ENCODE measurements at places on chromosomes 16 and 17. TPM values are rescaled to one million over a fixed set of nuclear protein-coding genes. Genes with fewer than 3 reads are reported as not detected.

GRAPL gene
- 21.1 TPM for total RNA-seq

GAS7 gene
- total RNA-seq = under 0.01 TPM

NME1 gene
- total RNA-seq = 178 TPM

ODAD4 gene
- total RNA-seq = 0.13 TPM

RARA gene
- 21.0 TPM for total RNA-seq

DRC3 gene
- total RNA-seq = 1.3 TPM

OMG gene
- not detected for total RNA-seq

EXOC7 gene
- total RNA-seq = 70.4 TPM

HES7 gene
- total RNA-seq = 1.0 TPM

NPIPA5 gene
- 4.8 TPM for total RNA-seq

ACSM2A gene
- under 0.01 TPM for total RNA-seq

SCPEP1 gene
- total RNA-seq = 26.2 TPM

CA5A gene
- not detected for total RNA-seq

SPHK1 gene
- 131 TPM for total RNA-seq

C17orf67 gene
- total RNA-seq = 1.6 TPM

EME1 gene
- 4.7 TPM for total RNA-seq

HCRT gene
- total RNA-seq = not detected

CD300H gene
- total RNA-seq = not detected

TELO2 gene
- total RNA-seq = 28.6 TPM

CMTM1 gene
- total RNA-seq = 3.3 TPM

CD300A gene
- total RNA-seq = not detected

DBF4B gene
- 9.2 TPM for total RNA-seq

CCDC92B gene
- not detected for total RNA-seq

B9D1 gene
- 16.2 TPM for total RNA-seq

TMEM92 gene
- total RNA-seq = 0.07 TPM

METRN gene
- total RNA-seq = 18.7 TPM

SCGB1C2 gene
- total RNA-seq = not detected

TMEM107 gene
- total RNA-seq = 26.4 TPM

SMTNL2 gene
- not detected for total RNA-seq
